ENCODE measurements at places on chromosomes 1 and 21.

GRCh38 chr1:182080955-182081582, 19.6 kb upstream of the ZNF648 start:
- no peak for DNase-seq

DNA sequence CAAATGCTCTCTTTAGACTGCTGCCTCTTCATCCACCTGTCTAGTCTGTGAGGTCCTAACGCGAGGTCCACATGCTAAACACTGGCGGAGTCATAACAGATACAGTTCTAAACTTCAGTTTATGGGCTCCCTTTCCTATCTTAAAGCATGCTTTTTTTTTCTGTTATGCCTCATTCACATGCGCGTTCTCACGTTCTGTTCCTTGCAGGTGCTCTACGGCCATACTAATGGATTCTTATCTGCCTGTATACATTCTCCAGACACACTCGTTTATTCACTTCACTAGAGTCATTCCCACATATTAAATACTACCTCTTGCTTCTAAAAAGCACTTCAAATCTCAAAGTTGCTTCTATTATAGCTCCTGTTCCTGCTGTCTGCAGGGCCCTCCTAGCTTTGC, 38.7 kb downstream of the PHC2 start:
- DNase-seq, result no peak

GRCh38 chr21:43813656-43813980, 24.2 kb downstream of the RRP1 start:
- DNase-seq, result no peak

GRCh38 chr1:27967884-27968466, 8.2 kb downstream of the XKR8 start:
- DNase-seq, result no peak

All from activated naive CD4-positive, alpha-beta T cell (primary cell).